ENCODE measurements at places on chromosomes 5 and 9.
A peak's percentile ranks its signal among the peaks of the same experiment; 100 is the strongest.

GRCh38 chr9:7783635-7784063 lies 15.9 kb downstream of the DMAC1 start:
- no peaks in the 10 kb centered on the region for H3K36me3 ChIP-seq
- no peak overlapping the region for H3K27ac ChIP-seq
- peaks cover 4% of the 10 kb centered on the region for H3K4me1 ChIP-seq
- H3K27me3 ChIP-seq = no peaks in the 10 kb centered on the region
- DNase-seq = no peak

DNA sequence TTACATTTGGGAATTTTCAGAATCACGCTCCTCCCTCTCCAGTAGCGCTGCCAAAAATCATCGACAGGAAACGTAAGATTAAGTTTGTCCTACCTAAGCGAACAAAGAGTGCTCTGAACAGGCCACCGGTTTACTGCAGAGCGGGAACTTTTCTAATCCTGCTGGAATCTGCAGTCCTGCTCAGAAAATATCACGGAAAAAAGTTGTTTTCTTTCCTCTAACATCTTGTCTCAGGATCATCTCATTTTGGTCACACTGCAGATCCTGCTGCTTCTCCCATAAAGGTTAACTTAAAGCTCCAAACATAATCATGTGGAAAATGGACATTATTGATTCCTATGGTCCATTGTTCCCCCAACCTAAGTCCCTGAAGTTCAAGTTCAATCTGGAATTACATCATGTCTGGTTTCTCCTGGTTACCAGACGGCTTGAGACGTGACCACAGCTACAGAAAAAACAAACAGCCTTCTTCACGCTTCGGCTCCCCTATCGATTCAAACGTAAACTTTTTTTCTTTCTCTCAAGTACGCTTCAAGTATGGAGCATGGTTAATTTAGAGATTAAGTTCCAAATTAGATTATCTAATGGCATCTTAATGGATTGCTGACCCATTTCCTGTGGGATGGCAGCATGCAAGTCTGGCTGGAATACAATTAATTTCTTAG lies 217.6 kb downstream of the NFIB start:
- no peak overlapping the region for H3K27ac ChIP-seq
- no peaks in the 10 kb centered on the region for H3K36me3 ChIP-seq
- DNase-seq = no peak
- H3K27me3 ChIP-seq = no peaks in the 10 kb centered on the region
- H3K4me1 ChIP-seq = no peaks in the 10 kb centered on the region
- H3K4me3 ChIP-seq = no peak overlapping the region

- H3K27me3 ChIP-seq = no peaks in the 10 kb centered on the region
- no peak overlapping the region for H3K27ac ChIP-seq
- no peaks in the 10 kb centered on the region for H3K36me3 ChIP-seq
- no peak for DNase-seq
- H3K4me3 ChIP-seq = no peak overlapping the region
- H3K4me1 ChIP-seq = no peaks in the 10 kb centered on the region
Measured at GRCh38 chr9:135448663-135449100, 30.9 kb upstream of the PPP1R26 start.

GRCh38 chr5:32710550-32711361 lies at the start of gene NPR3:
TSS of gene NPR3 (plus strand) at chr5:32711321. CDS start at chr5:32711777, 456 bp downstream.
- no peaks in the 10 kb centered on the region for H3K36me3 ChIP-seq
- H3K4me1 ChIP-seq = peaks cover 27% of the 10 kb centered on the region
- peak within 1 kb of the TSS; percentile 49 for H3K4me3 ChIP-seq
- H3K27ac ChIP-seq = no peak within 1 kb of the TSS

DNA sequence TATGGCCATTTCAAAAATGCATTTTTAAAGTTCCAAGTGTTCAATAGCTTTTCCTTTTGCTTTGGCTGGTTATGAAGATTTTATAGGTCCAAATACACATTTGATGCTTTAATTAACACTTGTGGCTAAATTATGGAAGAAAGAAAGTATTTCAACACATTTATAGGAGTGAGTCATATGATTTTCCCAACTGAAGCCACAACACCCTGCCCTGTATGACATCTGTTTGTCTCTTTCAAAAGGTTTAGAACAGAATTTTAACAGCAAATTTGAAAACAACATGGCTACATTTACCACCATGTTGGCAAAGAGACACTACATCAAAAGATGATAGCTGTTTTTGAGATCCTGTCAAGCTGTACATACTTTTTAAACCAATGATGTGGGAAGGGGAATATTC lies 99.4 kb downstream of the TMEM174 start:
- no peak overlapping the region for H3K27ac ChIP-seq
- no peak overlapping the region for H3K4me3 ChIP-seq
- no peaks in the 10 kb centered on the region for H3K4me1 ChIP-seq
- no peak for DNase-seq

- no peak overlapping the region for H3K4me3 ChIP-seq
- DNase-seq = no peak
- H3K36me3 ChIP-seq = no peaks in the 10 kb centered on the region
- H3K4me1 ChIP-seq = no peaks in the 10 kb centered on the region
- no peak overlapping the region for H3K27ac ChIP-seq
Measured at GRCh38 chr5:169494941-169495548, 88.5 kb upstream of the SPDL1 start.

Measured in CD4-positive, alpha-beta T cell (primary cell).